ENCODE measurements at places on chromosomes 12 and 14. TPM values are rescaled to one million over a fixed set of nuclear protein-coding genes. Genes with fewer than 3 reads are reported as not detected.

The HOXC10 gene
- 3.2 TPM for total RNA-seq

The FOXG1 gene
- not detected for total RNA-seq

The SAMD4A gene
- 22.5 TPM for total RNA-seq

The TAS2R43 gene
- 0.29 TPM for total RNA-seq

The MYF5 gene
- not detected for total RNA-seq

The FAM186B gene
- 0.06 TPM for total RNA-seq

The LUM gene
- total RNA-seq: 812 TPM

The ASPG gene
- total RNA-seq: not detected

The CHGA gene
- total RNA-seq: not detected

The SOX5 gene
- 1.7 TPM for total RNA-seq
